Astrocyte (in vitro differentiated cells and primary cell): ENCODE measurements at places on chromosomes 6 and 20.

GRCh38 chr6:73004231-73004630 lies 221.1 kb downstream of the KHDC1L start:
- H3K36me3 ChIP-seq = no peaks in the 10 kb centered on the region
- no peaks in the 10 kb centered on the region for H3K4me1 ChIP-seq
- H3K4me3 ChIP-seq = no peak overlapping the region
- no peaks in the 10 kb centered on the region for H3K27me3 ChIP-seq

- H3K36me3 ChIP-seq = no peaks in the 10 kb centered on the region
- no peak overlapping the region for H3K27ac ChIP-seq
- no peak overlapping the region for H3K4me3 ChIP-seq
- no peaks in the 10 kb centered on the region for H3K27me3 ChIP-seq
- DNase-seq = no peak
Observed at GRCh38 chr6:52074716-52075115, 12.7 kb downstream of the PKHD1 start.

DNA sequence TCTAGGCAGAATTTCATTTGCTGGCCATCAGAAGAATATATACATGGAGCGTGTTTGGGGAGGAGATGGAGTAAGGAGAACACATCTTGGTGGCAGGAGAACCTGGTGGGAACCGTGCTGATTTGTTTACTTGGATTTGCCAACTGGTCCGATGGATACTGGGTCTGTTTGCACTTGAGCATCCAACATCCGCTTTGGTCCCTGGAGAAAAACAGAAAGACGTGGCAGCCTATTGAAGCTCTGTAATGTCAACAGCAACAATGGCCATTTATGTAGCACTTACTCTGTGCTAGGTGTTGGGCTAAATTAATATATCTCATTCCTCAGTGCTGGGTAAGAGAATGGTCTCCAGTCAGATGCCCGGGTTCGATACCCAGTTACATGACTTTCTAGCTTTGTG lies 125.6 kb downstream of the BCAS1 start:
- peaks cover 34% of the 10 kb centered on the region for H3K4me1 ChIP-seq
- no peak for DNase-seq
- H3K27ac ChIP-seq = no peak overlapping the region

GRCh38 chr20:54197621-54198604 lies 10.0 kb upstream of the PFDN4 start:
- no peaks in the 10 kb centered on the region for H3K27me3 ChIP-seq
- H3K36me3 ChIP-seq = no peaks in the 10 kb centered on the region
- no peak for DNase-seq
- no peak overlapping the region for H3K27ac ChIP-seq
- no peak overlapping the region for H3K4me3 ChIP-seq
